Esophagus squamous epithelium (tissue), 5 donors: ENCODE measurements at places on chromosomes 2 and 18.

GRCh38 chr18:12336887-12337286, 28.8 kb downstream of the TUBB6 start:
- DNase-seq = no peak

DNA sequence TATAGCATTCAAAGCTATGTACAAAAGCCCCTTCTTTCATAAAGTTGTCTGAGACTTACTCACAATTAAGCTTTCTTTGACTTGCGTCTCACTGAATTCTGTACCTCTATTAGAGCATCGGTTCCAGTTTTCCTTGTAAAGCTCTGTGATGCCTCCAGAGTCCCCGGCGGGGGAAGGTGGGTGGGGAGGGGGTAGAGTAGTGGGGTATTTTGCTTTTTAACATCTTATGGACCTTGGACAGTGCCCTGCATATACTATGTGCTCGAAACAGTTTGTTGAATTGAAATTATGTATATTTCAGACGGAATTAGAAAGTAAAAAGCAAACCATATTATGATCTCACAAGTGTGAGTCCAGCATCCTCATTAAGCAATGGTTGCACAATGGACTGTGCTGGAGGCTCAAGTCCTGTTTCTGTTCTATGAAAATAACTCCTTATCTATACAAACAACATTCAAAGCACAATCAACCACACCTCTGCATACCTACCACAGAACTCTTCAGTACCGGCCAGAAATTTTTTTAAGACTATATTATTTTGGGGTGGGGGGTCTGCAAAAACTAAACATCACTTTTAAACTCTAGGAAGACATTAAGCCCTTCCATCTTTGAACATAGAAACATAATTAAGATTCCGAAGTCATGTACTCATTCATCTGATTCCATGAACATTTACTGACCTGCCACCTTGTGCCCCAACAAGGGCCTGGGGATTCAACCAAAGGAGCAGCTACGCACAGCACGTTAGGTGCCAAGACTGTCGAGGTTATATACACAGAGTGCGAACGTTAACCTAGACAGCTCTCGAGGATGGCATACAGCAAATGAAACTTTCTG, 908 bp downstream of the STAT1 start:
- DNase-seq = no peak

- DNase-seq = no peak
Measured at GRCh38 chr18:30988440-30988839, 54.1 kb downstream of the DSC3 start.

- no peak for DNase-seq
Measured at GRCh38 chr2:119704670-119705120, 25.7 kb downstream of the TMEM177 start.

DNA sequence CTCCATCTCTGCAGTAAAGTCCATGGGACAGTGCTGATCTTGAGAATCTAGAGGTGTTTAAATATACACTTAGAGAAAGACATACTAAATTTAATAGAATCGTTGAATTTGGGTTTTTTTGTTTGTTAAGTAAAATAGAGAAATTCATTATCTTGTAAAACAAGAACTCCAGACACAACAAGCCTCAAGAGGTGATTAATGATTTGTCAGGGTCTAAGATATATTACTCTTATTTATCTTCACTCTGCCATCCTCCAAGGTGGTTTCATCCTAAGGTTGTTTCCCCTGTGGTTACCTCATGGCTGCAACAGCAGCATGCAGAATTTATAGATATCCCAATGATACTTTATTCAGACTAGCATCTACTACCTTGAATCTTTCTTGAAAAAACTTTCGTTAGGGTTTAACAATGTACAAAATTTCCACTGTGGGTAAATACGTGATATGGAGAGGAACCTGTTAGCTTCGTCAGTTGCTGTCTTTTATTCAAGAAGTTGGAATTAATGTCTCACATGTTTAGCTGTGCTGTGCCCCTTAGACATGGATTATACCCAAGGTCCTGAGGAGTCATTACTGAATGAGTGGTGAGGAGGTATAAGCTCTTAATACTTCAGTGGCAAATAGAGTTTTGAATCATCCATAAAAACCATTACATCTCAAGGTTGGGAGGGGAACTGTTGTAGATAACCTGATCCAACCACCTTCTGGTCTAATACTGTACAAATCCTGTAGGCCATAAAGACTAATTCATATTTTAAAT, 128.0 kb downstream of the GPD2 start:
- DNase-seq = no peak

DNA sequence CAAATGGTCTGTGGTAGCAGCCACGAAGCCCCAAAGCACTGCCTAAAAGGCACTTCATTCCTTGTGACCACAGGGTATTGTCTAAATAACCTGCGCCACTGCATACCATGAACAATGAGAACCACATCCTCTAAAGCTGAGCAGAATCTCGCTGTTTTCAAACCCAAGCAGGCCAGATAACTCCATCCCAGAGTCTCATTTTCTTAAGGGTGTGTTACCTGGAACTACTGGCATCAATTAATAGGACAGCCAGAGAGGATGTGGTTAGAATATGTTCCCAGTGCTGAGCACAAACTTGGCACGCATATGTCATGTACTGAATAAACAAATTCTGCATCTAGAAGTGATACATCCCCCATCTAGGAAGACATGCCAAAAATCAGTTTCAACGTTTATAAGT, 13.0 kb downstream of the VPS4B start:
- DNase-seq = no peak

DNA sequence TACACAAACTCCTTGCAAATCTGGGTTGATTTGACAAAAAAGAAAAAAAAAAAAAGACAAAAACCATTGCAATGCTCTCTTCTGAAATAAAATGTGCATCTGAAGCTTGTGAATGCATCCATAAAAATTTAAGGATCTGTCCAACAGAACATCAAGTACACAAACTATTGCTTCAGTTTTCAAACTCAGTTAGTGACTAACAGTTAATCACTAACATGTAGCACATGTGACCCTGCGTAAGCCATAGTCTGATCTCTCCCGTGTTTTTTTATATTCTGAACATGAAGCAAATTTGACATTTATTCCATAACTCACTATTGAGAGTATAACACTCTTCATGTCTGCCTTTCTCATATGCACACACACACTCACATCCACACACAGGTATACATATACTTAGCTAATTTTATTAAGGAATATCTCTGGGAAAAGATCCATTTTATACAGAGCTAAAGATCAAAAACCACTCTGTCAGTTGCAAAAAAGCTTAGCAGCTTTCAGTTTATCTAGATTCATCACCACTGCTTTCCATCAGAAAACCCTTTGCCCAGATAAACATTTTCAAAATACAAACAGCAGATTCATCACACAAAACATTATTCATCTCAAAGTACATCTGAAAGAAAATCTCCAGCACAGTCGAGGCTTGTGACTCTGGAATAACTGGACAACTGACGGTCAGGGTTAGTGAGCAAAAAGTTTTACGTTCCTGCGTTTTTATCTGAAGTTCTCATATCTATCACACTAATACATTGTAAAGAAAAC, 1000.4 kb upstream of the ACVR2A start:
- no peak for DNase-seq

DNA sequence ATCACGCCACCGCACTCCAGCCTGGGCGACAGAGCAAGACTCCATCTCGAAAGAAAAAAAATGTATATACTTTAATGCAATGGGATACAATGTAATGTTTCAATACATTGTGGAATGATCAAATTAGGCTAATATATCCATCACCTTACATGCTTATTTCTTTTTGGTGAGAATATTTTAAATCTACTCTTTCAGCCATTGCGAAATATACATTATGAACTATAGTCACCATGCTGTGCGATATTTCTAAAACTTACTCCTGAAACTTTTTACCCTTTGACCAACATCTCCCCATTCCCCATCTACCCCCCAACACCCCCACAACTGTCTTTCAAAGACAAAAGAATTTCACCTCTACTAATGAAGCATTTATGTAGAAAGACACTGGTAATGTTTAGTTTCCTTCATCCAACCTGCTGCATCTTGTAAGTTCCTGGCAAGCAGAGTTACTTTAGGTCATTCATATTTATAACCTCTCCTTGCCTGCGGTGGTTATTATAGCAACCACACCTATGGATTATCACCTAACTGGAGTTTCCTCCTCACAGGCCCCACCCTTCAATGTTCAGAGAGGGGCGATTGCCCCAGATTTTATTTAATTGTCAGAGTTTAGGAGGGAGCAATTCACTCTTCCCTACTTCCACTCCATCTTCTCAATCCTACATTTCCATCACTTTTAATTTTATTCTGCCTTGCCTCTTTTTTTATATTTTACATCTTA, 1.2 kb upstream of the ME2 start:
- no peak for DNase-seq

DNA sequence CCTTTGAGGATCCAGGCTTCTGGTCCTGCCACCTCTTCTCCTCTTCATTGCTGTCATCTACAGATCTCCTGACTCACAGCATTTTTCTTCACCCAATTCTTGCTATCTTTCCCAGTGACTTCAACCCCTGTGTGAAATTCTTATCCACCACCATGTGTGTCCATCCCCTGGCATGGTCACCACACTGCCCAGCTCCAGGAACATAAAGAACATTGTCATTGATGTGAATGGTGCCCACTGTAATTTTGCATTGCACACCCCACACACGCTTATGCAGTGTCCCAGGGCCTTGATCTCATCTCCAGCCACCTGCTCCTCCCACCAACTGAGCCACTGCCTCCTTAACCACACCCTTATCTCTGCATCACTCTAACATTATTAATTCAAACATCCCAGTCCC, 85.3 kb downstream of the C1D start:
- DNase-seq = no peak

- no peak for DNase-seq
Measured at GRCh38 chr18:25223899-25224886, 127.8 kb downstream of the ZNF521 start.

DNA sequence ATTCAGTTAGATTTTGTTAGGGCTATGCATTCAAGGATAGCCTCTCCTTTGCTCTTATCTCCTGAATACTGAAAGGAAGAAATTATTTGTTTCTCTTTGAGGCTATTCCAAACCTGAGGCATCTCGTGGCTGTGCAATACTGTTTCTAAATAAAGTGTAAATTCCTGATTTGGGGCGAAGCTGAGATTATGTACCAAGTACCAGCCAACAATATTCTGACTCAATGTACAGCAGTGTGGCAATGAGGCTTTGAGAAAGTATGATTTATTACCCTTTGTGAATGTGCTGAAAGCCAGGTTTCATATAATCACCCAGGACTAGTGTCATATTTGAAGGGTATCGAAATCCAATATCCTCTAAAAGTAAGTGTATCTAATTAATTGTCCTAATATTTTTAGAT, 113.5 kb downstream of the MEIS1 start:
- no peak for DNase-seq

DNA sequence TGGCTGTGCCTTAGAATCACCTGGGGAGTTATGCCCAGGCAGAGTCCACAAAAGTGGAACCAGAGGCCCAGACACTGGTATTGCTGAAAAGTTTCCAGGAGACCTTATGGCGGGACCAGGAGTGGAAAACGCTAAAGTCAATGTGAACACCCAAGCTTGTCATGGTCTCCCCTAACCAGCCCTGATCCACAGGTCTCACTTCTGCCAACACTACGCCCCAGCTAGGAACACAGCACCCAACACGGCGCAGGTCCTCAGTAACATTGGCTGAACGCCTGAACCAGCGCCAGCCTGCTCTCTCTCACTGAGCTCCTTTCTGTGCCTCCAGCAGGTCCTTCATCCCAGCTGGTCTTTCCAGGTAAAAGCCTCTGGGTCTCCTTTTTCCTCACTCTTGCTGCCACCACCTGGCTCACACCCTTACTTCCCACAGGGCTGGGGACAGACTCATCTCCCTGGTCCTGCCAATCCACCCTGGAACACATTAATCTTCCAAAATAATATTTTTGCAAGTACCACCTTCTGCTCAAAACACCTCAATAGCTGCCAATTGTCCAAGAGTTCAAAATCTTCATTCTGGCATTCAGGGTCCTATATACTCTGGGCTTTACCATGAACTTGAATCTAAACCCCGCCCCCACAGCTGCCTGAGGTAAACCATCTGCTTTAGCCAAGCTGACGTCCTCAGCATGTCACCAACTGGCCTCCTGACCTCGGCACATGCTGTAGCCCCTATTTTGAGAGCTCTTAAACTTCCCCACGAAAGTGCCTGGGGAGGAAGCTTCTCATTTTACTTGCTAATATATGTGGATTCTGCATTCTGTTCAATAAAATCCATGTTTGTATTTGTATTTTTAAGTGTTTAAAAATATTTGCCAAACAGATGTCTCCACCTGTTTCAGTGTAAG, 34.6 kb downstream of the ADCY3 start:
- DNase-seq = no peak

- no peak for DNase-seq
Measured at GRCh38 chr2:105038383-105039061, 653 bp downstream of the MRPS9 start.

DNA sequence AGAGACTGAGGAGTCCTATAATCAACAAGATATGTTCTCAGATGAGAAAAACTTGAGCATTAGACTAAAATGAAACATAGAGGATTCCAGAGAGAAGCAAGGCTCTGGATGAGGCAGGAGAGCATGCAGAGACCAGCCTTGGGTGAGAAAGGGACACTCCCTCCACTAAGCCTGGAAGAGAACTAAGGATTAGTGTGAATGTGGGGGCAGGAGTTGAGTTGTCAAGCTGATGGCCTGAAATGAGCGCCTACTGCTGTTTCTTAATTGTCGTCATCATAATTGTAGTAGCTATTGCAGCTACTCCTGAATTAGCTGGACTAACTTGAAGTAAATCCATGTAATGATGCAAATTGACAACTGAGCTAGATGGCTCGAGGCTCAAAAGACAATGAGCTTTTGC, 114.1 kb downstream of the PKP4 start:
- DNase-seq = no peak

- DNase-seq = no peak
Measured at GRCh38 chr18:212780-213179, 54.4 kb downstream of the USP14 start.

GRCh38 chr18:49875783-49876182, 62.5 kb upstream of the ACAA2 start:
- DNase-seq = no peak

- peak; percentile 16 for DNase-seq
Measured at GRCh38 chr18:51196118-51196810, 1.2 kb downstream of the MEX3C start.

- DNase-seq = no peak
Measured at GRCh38 chr2:157839822-157840221, 36.3 kb downstream of the ACVR1 start.

GRCh38 chr18:2794159-2794558, 52.6 kb upstream of the EMILIN2 start:
- DNase-seq = no peak

DNA sequence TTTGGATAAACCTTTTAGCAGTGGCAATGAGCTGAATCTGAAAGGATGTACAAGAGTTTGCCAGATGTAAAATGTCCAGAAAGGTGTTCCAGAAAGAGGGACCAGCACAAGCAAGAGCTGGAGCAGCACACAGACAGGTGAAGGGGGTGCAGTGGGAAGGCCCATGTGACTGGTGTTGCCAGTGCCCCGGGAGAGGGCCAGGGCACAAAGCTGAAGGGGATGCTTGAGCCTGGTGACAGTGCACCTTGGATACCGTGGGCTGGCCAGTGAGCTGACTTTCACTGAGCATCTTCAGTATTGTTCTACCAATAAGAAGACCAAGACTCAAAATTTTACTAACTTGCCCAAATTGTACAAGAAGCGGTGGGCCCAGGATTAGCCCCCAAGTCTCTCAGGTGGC, 132.3 kb upstream of the ALPP start:
- no peak for DNase-seq
